Hypothalamus (tissue), 51 donors: ENCODE measurements at places on chromosomes 5 and 9.
A peak's percentile ranks its signal among the peaks of the same experiment; 100 is the strongest.

GRCh38 chr9:17052626-17053025 lies 82.2 kb upstream of the CNTLN start:
- DNase-seq: no peak

DNA sequence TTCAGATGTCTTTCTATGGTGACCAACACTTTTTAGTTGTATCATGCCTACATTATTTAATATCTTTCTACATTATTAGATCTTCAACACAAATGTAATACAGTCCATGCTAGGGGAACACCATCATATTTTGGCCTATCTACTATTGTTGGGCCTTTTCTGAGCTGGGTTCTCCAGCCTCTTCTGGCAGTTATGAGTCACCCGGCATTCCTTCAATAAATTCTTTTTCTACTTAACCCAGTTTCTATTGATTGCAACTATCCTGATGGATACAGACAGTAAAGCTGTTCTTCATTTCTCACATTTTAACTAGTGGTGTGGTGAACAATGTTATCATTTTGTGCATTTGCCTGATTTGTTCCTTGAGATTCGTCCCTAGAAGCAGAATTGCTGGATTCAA lies 529.3 kb downstream of the BNC2 start:
- no peak for DNase-seq

GRCh38 chr9:20397348-20397747 lies 225.0 kb downstream of the MLLT3 start:
- DNase-seq: no peak

DNA sequence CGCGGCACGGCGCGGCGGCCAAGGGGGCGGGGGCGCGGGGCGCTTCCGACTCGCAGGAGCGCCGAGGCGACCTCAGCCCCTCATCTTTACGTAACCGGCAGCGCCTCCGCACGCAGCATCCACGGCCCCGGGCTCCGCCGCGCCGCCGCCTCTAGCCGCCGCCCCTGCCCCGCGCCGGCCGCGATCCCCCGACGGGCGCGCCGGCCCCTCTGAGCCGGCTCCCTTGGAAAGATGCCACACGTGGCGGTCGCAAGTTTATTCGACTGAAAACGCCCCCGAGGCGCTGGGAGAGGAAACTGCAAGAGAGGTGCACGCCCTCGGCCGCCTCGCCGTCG lies 1.0 kb downstream of the KLF9 start:
- DNase-seq: no peak

- DNase-seq: no peak
Measured at GRCh38 chr5:131682826-131683225, 47.8 kb upstream of the RAPGEF6 start.

DNA sequence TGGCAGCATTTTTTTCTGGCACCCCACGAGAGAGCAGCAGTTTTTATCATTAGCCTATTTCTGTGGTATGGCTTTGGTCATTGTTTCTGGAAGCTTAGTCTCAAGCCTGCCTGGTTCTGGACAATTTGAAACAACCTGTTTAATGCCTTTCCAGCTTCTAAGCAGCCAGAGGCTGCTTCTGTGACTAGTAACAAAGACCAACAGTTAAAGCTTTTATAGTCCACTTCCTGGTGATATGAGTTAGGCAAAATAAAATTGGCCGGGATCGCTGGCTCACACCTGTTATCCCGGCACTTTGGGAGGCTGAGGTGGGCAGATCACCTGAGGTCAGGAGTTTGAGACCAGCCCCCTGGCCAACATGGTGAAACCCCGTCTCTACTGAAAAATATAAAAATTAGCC lies 24.0 kb downstream of the LYRM7 start:
- no peak for DNase-seq

- no peak for DNase-seq
Measured at GRCh38 chr5:120457839-120458507, 6.1 kb upstream of the PRR16 start.

DNA sequence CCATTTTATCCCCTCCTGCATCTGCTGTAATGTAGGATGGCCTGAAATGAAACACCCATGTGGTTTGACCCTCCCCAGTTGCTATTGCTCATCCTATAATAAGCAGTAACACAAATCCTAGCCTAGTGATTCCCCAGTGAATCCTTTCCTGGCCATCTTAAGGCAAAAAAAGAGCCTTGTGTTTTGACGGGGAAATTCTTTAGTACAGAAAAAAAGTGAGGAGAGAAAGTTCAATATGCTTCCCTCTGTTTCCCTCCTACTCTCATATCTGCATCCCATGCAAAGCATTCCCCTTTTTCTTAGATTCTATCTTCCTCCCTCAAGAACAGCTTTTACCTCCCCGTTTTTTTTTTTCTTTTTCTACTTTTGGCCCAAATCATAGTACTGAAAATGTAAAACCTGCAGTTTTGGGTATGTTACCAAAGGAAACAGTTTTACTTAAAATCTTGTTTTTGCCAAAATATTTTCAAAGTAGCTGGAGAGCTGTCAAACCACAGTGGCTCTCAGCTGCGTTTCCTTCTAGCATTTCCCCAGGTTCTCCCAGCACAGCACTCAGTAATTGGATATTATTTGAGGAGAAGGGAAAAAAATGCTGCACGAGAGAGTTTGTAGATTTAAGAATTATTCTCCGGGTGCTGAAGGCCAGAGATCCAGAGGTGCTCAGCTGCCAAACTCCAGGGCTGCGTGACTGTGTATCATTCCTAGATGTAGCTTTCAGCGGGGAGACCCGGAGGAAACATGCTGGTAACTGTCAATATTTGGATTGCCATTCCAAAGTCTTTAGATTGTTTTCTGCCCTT lies 321.4 kb downstream of the NPR3 start:
- DNase-seq: no peak

DNA sequence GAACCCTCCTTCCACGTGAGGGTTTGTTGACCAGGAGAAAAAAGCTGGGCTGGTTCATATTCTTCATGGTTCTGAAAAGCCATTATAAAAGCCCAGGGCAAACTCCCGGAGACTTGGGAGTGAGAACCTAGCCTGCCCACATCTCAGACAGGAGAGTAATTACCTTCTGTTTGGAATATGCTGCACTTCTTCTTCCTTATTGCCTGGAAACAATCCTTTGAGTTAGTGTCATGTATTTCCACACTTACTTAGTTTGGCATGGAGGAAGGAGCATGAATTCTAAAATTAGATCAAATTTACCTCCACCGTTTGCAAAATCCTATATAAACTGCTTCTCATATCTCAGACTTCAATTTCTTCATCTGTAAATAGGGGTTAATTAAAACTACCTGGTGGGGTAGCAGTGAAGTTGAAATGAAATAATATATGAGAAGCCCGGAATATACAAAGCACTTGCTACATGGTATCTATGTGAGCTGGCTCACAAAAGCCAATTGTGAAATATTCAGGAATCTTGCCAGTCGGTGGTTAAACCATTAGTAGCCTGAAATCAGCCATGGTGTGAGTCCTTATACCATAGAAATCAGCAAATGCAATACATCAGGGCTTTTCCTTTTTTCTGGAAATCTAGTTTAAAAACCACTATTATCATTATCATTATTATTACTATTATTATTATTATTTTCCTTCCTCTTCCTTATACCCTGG lies 140.0 kb upstream of the RAD23B start:
- DNase-seq: no peak

DNA sequence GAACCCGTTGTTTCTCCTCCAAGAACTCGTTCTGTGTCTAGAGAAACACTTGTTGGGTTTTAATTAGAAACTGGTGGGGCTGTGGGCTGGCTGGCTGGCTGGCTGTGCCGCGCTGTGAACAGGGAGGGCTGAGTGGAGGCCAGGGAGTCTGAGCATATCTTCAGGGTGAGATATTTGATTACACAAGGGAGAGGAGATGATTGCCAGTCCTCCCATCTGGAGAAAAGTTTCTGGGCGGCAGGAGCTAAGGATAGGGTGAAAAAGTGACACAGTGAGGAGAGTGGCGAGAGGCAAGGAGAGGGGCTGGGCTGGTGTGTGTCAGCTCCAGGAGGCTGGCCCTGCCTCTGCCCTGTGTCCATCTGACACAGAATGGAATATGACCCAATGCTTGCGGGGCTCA lies 63.0 kb downstream of the GDNF start:
- DNase-seq: no peak

DNA sequence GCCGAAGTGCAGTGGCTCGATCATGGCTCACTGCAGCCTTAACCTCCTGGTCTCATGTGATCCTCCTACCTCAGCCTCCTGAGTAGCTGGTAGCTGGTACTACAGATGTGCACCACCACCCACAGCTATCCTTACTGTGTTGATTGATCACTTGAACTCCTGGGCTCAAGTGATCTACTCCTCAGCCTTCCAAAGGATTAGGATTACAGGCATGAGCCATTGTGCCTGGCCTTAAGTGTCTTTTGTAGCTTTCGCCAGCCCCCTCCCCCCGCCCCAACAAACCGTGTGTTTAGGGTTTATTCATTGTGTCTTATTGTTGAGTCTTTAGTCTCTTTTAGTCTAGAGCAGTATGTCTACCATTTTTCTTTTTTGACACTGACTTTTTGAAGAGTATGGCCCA lies 33.1 kb downstream of the SPIN1 start:
- DNase-seq: no peak

- DNase-seq: no peak
Measured at GRCh38 chr9:125240649-125240999, 519 bp downstream of the HSPA5 start.

DNA sequence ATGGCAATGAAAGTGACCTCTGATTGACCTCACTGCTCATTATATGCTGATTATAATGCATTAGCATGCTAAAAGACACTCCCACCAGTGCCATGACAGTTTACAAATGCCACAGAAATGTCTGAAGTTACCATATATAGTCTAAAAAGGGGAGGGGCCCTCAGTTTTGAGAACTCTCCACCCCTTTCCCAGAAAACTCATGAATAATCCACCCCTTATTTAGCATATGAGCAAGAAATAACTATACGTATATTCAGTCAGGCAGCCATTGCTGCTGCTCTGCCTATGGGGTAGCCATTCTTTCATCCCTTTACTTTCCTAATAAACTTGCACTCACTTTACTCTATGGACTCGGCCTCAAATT lies 163.1 kb downstream of the ESM1 start:
- DNase-seq: no peak

DNA sequence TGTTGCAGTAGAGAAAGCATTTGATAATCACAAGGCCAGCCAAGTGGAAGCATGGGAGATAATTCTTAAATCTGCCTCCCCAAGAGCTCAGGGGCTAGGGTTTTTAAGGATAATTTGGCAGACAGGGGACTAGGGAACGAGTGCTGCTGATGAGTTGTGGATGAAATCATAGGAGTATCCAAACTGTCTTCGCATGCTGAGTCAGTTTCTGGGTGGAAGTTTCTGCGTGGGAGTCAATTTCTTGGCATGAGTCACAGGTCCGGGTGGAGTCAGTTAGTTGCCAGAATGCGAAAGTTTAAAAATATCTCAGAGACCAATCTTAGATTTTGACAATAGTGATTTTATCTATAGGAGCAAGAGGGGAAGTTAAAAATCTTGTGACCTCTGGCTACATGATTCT lies 112.6 kb downstream of the TMC1 start:
- no peak for DNase-seq

DNA sequence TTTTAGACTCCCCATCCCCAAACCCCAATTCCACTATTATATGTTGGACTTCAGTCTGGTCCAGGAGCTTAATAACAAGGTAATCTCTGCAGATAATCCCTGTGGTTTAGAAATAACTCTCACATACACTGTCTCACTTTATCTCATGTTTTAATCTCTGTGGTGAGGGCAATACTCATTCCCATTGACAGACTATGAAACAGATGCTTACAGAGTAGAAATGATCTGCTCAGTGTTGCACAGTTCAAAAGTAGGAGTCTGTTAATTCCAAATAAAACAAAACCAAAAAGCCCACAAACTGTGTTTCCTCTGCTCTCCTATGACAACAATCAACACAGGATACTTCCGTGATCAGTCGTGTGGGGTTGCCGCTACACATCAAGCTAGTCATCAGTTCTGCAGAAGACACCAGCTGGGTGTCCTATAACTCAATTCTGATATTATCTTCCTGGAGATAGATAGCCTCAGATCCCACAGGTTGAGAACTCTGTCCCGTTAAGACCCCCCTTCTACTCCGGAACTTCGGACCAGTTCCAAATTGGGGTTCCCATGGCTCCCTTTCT lies 26.3 kb upstream of the FANCC start:
- no peak for DNase-seq

GRCh38 chr5:135462304-135462703 lies 10.2 kb upstream of the TIFAB start:
- no peak for DNase-seq

DNA sequence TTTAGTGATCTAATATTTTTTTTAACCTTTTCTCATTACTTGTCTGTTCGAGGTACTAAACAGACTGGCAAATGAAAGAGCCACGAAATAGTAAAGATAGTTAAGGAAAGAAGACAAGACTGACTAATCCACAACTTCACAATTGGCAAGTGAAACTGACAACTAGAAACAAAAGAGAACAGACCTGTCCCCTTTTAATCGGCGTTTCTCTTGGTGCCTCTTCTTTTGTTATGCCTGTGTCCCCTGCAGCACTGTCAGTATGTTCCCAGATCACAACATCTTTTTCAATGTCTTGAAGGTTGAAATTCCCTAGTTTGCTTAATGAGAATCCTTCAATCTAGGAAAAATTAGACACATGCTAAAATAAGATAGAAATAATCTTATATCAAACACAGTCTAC lies 26.1 kb downstream of the TUT7 start:
- no peak for DNase-seq

GRCh38 chr9:10700291-10700690 lies 87.5 kb upstream of the PTPRD start:
- DNase-seq: no peak

DNA sequence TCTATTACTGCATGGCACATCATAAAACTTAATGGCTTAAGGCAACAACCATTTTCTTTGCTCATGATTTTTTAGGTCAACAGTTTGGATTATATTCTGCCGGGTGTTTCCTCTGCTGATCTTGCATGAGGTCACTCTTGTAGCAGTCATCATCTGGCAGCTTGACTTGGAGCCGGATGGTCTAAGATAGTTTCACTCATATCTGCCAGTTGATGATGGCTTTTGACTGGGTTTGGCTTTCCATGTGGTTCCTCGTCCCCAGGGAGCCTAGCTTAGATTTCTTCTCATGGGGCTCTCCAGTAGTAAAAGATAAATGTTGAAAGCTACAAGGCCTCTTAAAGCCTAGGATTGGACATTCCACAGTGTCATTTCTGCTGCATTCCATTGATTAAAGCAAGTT lies 27.4 kb downstream of the LNPEP start:
- DNase-seq: peak; percentile 15

GRCh38 chr9:128159522-128159783 lies 612 bp upstream of the BBLN start:
- no peak for DNase-seq

- DNase-seq: no peak
Measured at GRCh38 chr5:92808474-92808873, 772.5 kb downstream of the NR2F1-AS1 start.

DNA sequence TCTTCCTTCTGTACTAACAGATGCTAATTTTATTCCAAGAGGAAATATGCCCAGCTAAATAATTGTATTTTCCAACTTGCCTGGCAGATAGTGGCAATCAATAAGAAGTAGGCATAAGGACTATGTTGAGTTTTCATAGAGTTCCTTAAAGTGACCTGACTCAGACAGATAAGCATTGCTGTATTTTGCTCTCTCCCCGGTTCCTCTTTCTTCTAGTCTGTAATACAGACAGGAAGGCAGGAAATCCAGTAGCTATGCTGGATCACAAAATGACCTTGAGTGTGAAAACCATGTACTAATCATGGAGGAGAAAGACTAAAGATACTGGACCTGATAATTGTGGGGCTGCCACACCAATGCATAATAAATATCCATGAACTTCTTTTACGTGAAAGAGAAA lies 701.7 kb downstream of the CETN3 start:
- no peak for DNase-seq
